ENCODE measurements at places on chromosomes 11 and 22.

GRCh38 chr11:19766206-19766605, 53.6 kb downstream of the NAV2 start:
- DNase-seq, result no peak

GRCh38 chr11:102464859-102465500, 12.4 kb upstream of the TMEM123 start:
- DNase-seq, result no peak

DNA sequence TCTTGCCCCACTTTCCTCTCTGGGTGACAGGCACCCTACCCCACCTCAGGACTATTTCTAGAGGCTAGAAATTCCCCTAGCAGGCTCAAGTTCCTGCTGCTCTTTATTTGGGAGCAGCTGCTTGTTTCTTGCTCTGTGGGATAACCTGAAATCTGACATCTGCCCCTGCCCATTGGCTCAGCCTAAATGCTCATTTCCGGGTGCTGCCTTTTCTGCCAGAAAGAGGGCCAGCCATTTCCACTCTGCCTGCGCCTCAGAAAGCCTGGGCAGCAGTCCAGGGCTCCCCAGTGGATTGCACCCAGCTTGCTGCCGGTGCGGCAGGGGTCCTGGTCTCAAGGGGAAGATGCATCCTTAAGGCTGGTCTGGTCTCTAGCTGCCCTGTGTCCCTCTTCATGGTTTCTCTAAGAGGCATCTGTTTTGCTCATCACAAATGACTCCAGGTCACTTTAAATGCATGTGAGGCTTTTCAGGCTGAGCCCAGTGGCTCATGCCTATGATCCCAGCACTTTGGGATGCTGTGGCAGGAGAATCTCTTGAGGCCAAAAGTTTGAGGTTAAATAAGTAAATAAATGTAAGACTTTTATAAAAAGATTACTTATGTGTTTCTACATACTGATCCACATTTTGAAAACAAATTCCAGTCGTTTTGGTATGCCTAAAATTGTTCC, 10.3 kb upstream of the PNPLA5 start:
- DNase-seq, result no peak

DNA sequence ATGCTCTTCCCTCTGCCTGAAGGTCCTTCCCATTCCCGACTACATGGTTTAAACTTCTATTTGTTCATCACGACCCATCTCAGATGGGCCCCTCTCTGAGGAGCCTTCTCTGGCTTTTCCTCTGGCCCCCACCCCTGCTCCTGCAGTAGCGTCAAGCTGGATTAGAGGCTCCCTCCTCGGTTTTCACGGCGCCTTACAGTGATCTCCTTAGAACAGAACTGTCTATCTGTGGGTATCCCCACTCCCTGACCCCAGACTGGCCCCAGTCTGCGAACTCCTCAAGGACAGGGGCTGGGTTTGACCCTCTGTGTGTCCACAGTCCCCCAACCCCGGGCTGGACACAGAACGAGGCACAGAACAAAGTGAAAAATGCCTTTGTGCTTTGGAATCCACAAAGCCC, 2.8 kb downstream of the PLEKHB1 start:
- no peak for DNase-seq

- DNase-seq, result no peak
These were observed 111.8 kb downstream of the CCDC81 start for GRCh38 chr11:86486261-86487030.

DNA sequence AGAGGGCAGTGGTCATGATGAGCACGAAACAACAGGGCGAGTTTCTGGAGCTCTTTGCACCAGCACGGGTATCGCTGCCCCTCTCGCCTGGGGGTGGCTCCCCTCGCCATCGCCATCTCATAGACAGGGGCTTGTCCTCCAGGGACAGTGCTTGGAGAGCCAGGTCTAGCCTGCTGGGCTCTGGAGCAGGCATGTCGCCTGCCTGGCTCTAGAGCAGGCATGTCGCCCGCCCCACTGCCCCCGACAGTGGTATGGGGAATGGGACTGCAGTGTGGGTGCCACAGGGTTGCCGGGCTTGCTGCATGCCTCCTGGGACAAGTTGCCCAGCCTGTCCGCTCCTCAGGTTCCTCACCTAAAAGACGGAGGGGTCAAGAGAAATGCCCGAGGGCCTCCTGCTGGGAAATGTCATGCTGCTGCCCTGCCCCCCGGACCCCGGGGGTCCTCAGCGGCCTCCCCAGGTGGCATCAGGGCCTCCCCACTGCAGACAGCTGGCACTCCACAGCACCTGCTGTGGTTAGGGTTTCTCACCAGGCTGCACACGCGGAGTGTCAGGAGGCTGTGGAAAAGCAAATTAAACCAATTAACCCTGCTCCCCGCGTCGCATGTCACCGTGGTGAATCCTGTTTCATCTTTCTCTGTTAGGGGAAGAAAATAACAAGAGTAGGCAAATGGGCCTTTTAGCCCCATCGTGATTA, 403.0 kb downstream of the TBC1D22A start:
- DNase-seq, result no peak

- DNase-seq, result no peak
These were observed 2.5 kb upstream of the LMO2 start for GRCh38 chr11:33894398-33894746.

DNA sequence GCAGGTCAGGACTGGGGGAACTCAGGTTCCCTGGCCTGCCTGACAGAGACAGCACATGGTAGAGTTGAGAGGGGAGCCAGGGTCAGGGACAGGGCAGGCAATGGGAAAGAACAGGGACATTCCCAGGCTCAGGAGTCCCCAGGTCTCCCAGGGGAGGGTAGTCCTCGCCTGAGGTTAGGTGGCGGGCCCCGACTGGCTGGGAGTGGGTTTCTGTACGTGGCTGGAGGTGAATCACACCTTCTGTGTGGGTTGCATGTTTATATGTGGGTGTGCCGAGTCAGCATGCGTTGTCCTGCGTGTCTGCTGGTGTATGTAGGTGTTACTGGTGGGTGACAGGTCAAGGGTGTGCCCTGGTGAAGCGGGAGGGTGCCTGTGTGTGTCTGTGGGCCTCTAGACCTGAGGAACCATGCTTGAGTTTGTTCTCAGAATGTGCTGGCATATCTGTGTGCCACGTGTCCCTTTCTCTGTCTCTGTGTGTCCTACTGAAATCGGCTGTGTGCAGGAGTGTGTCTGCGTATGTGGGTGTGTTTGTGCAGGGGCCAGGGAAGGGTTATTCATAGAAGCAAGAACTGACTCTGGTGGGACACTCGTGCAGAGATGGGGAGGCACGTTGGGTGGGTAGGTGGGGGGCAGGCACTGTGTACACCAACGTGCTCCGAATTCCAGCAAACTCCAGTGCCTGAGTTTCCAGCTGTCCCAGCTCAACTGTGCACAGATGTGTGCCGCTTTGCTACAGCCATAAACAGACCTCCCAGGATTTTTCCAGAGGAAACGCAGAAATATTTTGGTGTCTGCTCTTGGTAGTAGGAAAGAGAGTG, 23.8 kb upstream of the OAF start:
- DNase-seq, result no peak

DNA sequence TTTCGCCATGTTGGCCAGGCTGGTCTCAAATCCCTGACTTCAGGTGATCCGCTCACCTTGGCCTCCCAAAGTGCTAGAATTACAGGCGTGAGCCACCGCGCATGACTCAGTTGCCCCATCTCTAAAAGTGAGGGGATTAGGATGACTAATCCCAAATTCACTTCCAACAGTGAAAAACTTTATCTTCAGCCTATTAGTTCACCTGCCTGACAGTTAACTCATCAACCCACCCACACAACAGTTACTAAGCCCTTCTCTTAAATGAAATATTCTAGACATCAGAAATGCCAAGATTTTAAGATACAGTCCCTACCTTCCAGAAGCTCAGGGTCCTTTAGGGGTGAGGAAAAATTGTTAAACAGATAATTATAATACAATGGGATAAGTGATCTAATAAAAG, 2.0 kb upstream of the ANKRD42 start:
- DNase-seq, result no peak

GRCh38 chr11:20022363-20023081, 137.8 kb downstream of the DBX1 start:
- no peak for DNase-seq

GRCh38 chr11:20000351-20001134, 159.7 kb downstream of the DBX1 start:
- no peak for DNase-seq

GRCh38 chr22:18078329-18079041, 695 bp downstream of the PEX26 start:
- peak; percentile 17 for DNase-seq

- no peak for DNase-seq
These were observed 1.4 kb downstream of the FOSL1 start for GRCh38 chr11:65898656-65899355.

- DNase-seq, result no peak
These were observed 67.6 kb downstream of the PARVA start for GRCh38 chr11:12445001-12445400.

- DNase-seq, result no peak
These were observed 486 bp downstream of the CLMP start for GRCh38 chr11:123194337-123195187.

- no peak for DNase-seq
These were observed 18.5 kb upstream of the CCDC188 start for GRCh38 chr22:20169253-20169822.

DNA sequence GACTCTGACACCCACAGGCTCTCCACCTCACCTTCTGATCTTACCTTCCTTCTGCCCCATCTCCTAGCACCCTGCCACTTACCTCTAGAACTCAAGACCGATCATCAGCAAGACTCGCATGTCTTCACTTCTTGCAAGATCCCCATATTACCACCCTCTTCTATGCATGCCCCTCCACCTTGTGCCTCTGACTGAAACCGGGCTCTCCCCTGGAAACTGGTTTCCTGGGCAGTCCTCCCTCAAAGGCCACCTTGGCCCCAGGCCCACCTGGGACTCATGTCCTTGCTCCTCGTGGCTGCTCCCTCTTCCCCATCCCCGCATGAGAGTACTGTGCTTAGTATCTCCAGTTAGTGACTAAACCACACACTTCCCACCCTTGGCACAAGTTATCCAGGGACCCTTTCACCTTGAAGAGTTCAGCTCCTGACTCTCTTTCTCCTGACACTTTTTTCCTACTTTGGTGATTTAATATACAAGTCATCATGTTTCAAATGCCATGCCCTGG, 136.7 kb downstream of the SPATA19 start:
- DNase-seq, result no peak

GRCh38 chr22:47659467-47660223, 897.2 kb downstream of the TBC1D22A start:
- DNase-seq, result no peak

DNA sequence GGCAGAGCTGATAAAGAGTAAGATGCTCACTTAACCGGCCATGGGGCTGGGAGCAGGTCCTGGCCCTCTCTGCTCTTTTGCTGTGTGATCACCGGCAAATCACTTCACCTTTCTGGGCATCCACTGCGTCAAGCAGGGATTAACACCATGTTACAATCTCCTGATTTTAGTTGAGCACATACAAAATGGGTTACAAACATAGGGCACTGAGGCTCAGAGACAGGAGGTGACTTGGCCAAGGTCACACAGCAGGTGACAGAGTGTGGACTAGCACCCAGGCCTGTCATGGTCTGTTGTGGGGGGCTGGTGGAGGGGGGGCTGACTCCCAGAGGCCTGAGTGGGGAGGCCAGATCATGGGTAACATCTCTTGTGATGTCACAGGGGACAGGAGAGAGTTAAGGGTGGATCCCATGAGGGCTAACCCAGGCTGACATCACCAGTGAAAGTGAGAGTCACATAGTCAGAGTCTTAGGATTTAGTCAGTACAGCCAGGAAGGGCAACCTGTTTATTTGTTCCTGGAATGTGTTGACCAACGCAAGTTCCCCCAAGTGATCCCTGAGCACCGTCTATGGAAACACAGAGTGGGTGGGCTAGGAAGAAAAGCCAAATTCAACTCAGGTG, 27.8 kb downstream of the GDPD5 start:
- DNase-seq, result no peak

GRCh38 chr11:77287136-77287535, 14.3 kb downstream of the GDPD4 start:
- no peak for DNase-seq

GRCh38 chr11:34890812-34891211, 25.4 kb downstream of the APIP start:
- no peak for DNase-seq

DNA sequence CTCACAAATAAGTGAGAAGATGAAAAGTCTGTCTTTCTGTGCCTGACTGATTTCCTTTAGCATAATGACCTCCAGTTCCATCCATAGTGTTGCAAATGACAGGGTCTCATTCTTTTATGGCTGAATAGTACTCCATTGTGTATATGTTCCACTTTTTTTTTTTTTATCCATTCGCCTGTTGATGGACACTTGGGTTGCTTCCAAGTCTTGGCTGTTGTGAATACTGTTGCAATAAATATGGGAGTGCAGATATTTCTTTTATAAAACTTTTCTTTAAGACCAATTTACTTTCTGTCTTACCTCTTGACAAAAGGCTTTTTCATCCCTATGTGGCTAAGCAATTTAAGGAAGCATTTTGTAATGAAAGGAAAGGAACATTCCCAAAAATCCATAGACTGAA, 104.6 kb downstream of the MUC15 start:
- no peak for DNase-seq

- DNase-seq, result no peak
These were observed 25.9 kb downstream of the LARGE2 start for GRCh38 chr11:45948356-45948755.

GRCh38 chr22:25447067-25447685, 117.3 kb upstream of the GRK3 start:
- DNase-seq, result no peak

DNA sequence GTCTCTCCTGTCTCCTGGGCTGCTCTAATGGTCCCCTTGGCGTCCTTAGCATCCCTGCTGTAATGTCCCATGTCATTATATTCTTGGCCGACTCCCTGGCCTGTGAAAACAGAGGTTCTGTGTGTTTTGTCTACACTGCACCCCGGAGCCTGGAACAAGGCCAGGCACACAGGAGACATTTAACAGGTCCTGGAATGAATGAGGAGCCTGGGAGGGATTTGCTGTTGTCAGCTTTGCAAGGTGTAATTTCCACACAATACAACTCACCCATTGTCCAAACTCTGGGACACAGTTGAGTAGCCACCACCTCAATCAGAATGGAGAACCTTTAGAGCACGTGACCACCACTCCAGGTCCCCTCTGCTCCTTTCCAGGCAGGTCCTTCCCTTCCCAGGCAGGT, 14.9 kb upstream of the PDGFB start:
- no peak for DNase-seq

DNA sequence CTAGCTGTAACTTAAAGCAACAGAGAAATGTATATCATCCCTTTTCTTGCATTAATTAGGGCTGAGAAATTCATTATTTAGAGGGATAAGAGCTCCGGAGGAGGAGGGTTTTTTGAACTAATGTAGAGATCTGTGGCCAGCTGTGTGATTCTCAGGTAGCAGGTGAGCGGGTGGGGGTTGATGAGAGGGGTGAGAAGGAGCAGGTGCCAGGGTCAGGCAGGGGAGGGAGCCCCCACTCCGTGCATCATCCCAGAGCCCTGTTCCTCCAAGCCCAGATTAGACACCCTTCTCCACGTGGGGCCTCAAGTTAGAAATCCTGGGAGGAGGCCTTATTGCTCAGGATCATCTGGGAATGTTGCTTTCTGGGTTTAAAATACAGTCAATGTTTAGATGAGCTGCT, 24.9 kb downstream of the ZBTB16 start:
- DNase-seq, result no peak

DNA sequence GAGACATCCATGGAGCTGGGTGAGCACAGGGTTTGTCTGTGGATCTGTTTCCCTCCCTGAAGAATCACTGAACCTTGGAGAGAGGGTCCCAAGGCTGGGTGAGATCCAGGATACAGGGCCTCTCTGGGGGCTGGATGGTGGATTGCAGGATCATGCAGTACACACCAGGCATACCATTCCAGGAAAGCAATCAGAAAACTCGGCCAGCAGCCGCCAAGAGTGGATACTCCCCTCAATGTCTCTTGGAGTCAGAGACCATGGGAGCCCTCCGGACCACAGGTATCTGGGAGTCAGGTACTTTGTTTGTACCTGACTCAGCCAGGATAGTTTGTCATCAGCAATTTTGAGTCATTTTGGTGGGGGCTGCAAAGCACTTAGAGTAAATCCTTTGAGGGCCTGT, 14.6 kb upstream of the SYT13 start:
- no peak for DNase-seq
